ENCODE measurements at places on chromosomes 6 and 20.
A peak's percentile ranks its signal among the peaks of the same experiment; 100 is the strongest.

- no peak for DNase-seq
Observed at GRCh38 chr20:56380375-56380774, 11.6 kb downstream of the AURKA start.

- DNase-seq, result no peak
Observed at GRCh38 chr20:60107621-60108390, 149.6 kb downstream of the CDH26 start.

- DNase-seq, result peak; percentile 15
Observed at GRCh38 chr6:88916615-88917208, 46.7 kb downstream of the RNGTT start.

DNA sequence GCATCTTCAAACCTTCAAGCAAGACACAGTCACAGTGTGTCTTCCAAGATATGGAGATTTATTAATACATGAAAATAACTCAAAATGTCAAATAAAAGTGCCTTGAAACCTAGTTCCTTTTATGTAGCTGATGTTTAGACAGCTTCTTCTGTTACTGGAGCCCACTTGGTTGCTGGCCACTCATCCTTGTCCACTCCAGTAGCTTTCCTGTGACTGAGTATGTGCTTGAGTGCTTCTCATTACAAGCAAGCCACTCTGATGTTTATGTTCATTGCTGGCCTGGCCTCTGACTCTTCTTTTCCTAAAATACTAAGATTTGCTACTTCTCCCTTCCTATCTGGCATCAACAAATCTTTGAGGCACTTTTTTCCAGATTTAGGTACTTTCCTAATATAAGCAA, 545.2 kb upstream of the MAN1A1 start:
- no peak for DNase-seq

DNA sequence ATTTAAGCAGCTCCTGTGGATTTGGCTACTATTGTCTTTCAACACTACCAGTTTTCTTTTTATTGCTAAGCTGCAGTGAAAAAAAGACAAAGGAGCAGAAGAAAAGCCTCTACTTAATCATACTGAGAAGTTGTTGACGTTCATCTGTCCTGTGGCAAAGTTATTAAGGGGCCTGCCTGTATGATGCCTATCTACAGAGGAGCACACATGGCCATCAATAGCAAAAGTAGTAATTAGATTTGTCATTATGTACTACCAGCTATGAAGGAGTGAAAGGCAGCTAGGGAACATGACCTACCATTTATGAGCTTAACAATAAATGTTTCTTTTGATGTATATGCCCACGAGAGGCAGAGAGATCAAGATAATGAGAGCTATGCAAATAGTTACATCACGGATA, 620.9 kb downstream of the PHF3 start:
- DNase-seq, result no peak

DNA sequence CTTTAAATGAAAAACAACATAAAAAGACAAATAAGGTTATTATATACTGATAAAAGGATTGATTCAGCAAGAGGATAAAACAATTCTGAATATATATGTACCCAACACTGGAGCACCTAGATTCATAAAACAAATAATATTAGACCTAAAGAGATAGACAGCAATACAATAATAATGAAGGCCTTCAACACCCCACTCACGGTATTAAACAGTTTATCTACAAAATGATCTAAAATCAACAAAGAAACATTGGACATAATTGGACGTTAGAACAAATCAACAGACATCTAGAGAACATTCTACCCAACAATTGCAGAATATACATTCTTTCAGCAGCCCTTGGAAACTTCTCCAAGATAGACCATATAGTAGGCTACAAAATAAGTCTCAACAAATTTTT, 24.1 kb downstream of the TREM1 start:
- no peak for DNase-seq

GRCh38 chr6:2543321-2543720, 207.4 kb downstream of the MYLK4 start:
- DNase-seq, result no peak

DNA sequence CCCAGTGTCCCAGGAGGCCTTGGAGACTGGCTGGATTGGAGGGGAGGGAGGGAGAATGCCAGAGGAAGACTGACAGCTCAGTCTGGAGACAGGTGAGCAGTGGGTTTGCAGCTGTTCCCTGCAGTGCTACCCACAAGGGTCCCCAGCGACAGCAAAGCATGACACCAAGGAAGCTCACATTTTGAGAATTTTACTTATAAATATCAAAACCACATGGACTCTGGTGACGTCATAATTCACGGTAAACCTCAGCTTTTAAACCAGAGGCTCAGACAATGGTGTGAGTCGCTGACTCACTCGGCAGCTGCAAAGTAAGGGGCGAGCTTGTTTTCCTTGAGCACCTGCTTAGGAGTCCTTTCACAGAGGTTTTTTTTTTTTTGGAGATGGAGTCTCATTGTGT, 65.2 kb downstream of the THBS2 start:
- no peak for DNase-seq

DNA sequence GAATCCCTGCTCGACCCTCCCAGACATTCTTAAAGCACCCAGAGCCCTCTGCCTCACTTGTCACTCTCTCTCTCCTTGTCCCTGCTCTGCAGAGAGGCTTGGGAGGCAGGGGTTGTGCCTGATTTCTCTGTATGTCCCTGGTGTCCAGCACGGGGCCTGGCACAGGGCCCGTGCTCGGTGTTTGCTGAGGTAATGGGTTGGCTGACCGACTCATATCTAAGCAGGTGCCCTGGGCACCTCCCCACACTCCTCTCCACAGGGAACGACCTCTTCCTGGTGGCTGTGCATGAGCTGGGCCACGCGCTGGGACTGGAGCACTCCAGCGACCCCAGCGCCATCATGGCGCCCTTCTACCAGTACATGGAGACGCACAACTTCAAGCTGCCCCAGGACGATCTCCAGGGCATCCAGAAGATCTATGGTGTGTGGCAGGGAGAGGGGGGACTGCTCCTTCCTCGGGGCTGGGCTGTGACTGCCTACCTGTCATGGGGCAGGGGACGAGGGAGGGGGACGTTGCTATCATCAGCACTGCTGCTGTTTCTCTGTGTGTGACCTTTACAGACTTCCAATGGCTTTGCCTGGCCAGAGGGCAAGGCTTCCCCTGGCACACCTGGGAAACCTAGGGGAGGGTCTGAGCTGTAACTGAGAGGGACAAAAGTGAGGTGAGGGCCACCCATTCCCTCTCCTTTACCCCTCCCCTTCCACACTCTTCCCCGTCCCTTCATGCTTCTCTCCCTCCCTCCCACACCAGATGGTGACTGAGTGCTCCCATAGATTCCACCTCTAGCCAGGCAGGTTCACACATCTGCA, 14.2 kb downstream of the MMP24OS start:
- no peak for DNase-seq

DNA sequence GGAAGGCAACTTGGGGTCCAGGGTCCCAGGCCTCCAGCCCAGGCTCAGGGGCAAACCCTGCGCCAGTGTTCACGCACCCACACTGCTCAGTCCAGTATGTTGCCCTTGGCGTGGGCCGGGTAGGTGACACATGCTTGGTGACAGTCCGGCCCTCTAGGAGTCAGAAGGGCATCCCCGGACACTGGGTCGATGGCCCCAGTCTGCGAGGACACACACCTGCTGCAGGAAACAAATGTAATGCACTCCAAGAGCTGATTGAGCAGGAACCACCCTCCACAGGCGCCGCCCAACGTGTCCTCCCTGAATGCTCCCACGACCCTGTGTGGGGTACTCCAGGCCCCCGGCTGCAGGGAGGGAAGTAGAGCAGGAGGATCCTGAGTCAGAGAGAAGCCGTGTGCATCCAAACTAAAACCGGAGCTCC, 160.7 kb downstream of the DLL1 start:
- no peak for DNase-seq

DNA sequence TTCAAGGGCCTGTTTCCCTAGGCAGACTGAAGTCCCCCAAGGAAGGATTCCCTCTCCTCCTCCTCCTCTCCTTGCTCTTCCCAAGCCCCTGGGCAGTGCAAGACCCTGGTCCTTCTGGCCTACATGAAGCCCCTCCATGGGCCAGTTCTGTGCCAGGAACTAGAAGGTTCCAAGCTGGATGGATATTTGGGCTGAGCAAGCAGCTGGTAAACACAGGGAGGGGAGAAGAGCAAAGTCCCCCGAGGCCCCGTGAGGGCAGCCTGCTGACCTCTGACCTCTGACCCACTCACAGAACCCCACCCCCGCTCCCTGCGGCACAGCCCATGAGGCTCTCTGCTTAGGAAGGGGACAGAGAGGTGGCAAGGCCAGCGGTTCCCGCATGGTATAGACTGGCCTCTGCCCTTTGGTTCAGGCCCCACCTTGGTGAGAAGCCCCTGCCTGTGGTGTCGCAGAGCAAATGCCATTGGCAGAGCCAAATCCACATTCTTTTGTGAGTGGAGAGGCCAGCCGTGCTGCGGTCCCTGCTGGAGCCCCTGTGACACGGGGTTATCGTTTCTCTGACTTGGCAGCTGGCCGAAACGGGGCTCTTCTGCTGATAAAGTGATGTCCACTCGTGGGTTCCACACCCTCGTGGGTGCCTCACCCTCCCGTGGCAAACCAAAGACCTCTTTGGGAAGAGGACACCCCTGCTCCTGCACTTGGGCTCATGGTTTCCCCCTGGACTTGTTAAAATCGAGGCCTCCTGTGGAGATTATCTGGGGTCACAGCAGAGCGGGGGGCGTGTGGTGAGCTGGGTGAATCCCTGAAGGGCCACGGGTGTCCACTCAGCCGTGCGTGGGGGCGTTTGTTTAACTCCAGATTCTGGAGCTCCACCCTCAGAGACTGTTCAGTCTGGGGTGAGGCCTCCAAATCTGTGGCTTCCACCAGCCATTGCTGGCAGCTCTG, 2.1 kb upstream of the CHRNA4 start:
- no peak for DNase-seq

GRCh38 chr6:126383203-126383602, 43.3 kb downstream of the CENPW start:
- no peak for DNase-seq

DNA sequence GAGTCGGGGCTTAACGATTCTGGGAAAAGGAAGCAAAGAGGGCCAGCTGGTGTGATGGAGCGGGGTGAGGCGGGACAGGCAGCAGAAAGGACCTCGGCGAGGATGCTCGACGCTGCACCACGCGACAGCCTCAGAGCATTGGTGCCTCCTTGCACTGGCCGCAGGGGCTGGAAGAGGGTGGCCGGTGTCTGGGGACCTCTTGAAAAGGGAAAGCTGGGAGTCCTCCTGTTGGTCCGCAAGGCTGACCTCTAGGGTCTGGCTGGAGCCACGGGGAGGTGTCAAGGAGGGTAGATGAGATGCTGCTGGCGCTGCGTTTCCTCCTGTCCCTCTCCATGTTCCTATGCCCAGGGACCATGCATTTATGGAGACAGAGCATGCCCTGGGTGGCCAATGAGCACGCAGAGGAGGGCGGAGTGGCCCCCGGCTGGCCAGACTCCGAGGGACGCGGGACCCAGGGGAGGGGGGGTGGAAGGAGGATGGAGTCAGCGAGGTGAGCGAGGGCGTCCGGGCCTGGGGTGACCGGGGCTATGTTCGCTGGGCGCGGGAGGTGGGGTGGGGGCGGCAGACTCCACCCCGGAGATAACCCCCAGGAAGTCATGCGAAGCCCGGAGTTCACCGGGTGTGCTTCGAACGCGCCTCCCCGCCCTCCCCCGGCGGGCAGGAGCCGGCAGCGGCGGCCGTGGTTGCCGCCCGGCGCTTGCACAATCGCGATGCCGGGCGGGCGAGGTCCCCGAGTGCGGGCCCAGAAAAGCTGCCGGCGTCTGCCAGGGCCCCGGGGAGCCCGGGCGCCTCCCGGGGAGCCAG, at the start of gene CYP24A1:
CYP24A1 (minus strand) TSS at position 334 of the 804 bp plus-strand sequence. CDS start 407 bp downstream, outside the sequence.
- no peak for DNase-seq

DNA sequence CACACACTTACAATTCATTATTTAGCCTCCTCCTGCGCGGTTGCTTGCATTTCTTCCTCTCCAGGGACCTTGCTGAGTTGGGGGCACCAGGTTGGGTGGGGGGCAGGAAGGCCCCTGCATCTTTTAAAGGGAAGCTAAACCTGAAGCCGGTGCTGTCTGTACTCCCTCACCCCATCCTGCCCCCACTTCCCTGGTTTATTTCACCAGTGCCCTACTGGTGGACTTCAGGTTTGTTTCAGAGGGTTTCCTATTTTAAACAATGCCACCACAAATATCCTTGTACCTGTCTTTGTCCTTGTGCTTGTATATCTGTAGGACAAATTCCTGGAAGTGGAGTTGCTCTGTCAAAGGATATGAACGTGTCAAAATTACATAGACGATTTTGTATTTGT, 21.0 kb downstream of the PTK7 start:
- DNase-seq, result no peak

GRCh38 chr6:26286168-26286877, 78.7 kb upstream of the BTN3A2 start:
- DNase-seq, result peak; percentile 87

- no peak for DNase-seq
Observed at GRCh38 chr6:140101818-140102217, 727.4 kb upstream of the CITED2 start.

DNA sequence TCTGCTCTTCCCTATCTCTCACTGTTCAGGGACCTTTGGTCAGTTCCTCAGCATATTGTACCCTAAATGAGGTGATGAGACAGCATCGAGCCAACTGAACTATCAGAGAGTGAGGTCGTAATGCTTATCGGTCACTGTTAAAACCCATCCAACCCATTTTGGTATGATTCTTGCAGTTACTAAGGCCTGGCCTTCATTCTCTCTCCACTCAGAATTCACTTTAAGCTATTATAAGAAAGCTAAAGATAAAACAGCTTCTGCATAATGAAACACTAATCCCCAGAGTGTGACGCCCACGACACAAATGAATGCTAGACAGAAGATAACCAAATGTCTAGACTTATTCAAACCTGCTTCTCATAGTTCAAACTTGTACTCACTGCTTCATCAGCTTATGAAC, 175.8 kb downstream of the GMPR start:
- no peak for DNase-seq

GRCh38 chr20:5612581-5613301, 137.5 kb upstream of the SHLD1 start:
- DNase-seq, result no peak

- DNase-seq, result no peak
Observed at GRCh38 chr6:36426622-36427021, 16.0 kb downstream of the PXT1 start.

GRCh38 chr6:36926708-36927513, 27.6 kb upstream of the PI16 start:
- no peak for DNase-seq
